Mesangial cell (primary cell): ENCODE measurements at places on chromosomes 7 and 10. TPM values are rescaled to one million over a fixed set of nuclear protein-coding genes. Genes with fewer than 3 reads are reported as not detected.

Gene TEX36
- not detected in 2 replicates for total RNA-seq

Gene FXYD4
- total RNA-seq, result not detected in 2 replicates

Gene HGF
- total RNA-seq, result 0.16 TPM in 1 of 2 replicates, not detected in the other

Gene OR2A1
- 0.13 and 0.33 TPM in 2 replicates for total RNA-seq

Gene CARD11
- total RNA-seq, result 17.6 and 38.8 TPM in 2 replicates

Gene UNCX
- not detected in 2 replicates for total RNA-seq

Gene KIAA1549
- 5.4 and 7.0 TPM in 2 replicates for total RNA-seq

Gene OR9A4
- not detected in 2 replicates for total RNA-seq

Gene CHCHD2
- total RNA-seq, result 327 and 642 TPM in 2 replicates
